Activated CD4-positive, alpha-beta T cell treated with anti-CD3 and anti-CD28 coated beads for 4 hours (primary cell): ENCODE measurements at places on chromosomes 13 and 19.

DNA sequence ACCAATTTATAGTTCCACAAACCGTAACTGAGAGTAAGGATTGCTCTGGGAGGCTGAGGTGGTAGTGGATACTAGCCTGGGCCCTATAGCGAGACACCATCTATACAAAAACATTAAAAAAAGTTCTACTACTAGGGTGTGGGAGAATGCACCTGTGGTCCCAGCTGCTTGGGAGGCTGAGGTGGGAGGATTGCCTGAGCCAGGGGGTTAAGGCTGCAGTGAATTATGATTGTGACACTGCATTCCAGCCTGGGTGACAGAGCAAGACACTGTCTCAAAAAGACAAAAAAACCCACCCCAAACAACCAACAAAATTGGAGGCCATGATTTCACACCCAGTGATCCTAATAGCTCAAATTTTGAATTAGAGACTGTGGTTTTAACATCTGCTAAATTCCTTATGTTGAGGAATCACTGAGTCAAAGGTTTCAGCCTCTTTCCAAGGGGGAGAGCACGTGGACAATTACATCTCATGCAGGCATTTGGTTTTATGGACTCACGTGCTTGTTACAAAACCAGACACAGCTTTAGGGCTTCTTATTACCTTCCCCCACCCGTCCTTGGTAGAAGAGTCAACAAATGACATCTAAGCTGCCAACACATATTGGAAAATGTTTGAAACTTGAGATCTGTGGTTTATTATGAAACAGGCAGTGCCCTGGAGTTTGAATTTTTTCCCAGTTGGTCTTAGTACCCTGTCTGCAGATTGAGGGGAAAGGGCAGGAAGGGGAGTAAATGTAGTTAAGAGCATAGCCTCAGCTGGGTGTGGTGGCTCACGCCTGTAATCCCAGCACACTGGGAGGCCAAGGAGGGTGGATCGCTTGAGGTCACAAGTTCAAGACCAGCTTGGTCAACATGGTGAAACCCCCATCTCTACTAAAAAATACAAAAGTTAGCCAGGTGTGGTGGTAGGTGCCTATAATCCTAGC is 18.5 kb downstream of the CYP2A6 start:
- no peak for DNase-seq

GRCh38 chr19:58492265-58492664 is 16.1 kb downstream of the ZNF446 start:
- DNase-seq = no peak

- peak; percentile 75 for DNase-seq
Observed at GRCh38 chr19:29680447-29680846, 15.2 kb downstream of the PLEKHF1 start.

GRCh38 chr13:62910541-62911060 is 1495.0 kb upstream of the PCDH20 start:
- DNase-seq = no peak

DNA sequence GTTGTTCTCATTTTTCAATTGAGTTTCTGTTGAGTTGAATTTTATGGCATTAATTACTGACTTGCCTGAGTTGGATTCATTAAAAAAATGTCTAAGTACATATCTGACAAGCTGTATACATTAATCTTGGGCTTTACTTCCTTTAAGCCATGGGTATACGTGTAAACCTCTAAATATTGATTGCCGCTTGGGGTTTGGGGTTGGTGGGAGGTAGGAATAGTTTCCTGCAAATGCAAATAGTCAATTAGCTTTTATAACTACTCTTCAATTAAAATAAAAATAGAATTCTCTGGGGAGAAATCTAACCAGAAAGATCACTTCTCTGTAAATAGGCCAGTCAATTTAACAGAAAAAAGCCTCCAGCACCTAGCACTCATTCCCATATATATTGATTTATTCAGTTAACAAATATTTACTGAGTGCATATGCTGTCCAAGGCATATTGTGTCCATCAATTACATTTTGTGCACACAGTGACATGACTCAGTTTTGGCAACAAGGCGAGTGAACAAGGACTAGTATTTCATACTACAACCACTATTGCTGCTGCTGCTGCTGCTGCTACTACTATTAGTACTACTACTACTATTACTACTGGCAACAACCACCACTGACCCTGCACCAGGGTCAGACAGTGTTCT is 306.8 kb downstream of the RFC3 start:
- DNase-seq = no peak

DNA sequence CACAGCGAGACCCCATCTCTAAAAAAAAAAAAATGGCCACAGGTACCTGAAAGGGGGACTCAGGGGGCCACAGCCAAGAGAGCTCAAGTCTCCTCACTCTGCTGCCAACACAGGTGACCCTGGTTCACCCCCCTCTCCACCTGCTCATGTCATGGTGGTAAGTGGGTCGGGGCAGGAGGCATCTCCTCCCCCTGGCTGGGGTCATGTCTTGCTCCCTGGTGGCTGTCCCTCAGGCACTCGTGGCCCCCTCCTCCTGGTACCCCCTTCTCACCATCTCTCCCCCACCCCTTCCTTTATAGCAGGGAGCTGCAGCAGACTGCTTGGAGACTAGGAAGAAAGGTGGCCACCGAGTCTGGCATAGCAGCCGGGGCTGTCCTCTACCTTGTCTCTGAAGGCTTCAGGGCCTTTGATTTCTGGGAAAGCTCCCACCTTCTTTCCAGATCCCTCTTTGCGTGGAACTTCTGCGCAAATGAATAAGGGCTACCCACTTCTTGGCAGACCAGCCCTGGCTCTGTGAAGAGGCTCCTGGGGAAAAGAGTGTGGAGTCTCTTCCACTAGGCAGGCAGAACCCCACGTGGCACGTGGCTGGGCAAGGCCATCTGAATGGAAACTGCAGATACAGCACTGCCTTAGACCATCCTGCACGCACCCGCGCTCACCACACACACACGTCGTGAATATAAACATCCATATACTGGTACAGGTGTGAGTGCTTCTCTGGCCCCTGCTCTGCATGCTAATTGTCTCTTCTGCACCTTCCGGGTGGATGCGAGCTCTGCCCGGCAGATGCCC is 20.1 kb upstream of the MIER2 start:
- no peak for DNase-seq

GRCh38 chr19:55256562-55257460 is 2.0 kb downstream of the PPP6R1 start:
- DNase-seq = no peak

DNA sequence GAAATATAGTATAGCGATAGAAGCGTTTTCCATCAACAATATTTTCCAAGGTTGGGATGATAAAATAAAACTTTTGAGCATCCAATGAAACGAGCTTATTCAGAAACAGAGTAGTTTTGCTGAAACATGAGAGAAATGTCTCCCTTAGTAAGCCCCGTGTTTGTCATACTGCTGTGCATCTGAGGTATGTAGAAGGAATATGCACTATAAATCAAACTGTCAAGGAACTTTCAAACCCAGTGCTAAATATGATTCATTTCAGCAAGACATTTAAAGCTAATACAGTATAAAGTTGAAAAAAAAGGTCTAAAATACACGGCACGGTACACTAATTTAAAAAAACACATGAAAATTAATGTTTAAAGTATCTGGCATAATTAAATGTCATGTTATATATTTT is 546.2 kb downstream of the SLITRK5 start:
- DNase-seq = no peak
